Right atrium auricular region (tissue), 2 donors: ENCODE measurements at places on chromosomes 12 and 14. TPM values are rescaled to one million over a fixed set of nuclear protein-coding genes. Genes with fewer than 3 reads are reported as not detected.

GRCh38 chr14:97524589-97525319 is 727.6 kb downstream of the VRK1 start:
- no peak for DNase-seq

GRCh38 chr12:89706986-89707702 is 1.5 kb downstream of the ATP2B1 start:
- no peak for DNase-seq

GRCh38 chr12:109093022-109093918 is at the start of gene ALKBH2:
Gene ALKBH2, minus strand, starts transcription at chr12:109093472. Its CDS starts 686 bp downstream, at chr12:109092786.
- peak; percentile 94 for DNase-seq

The RFX4 gene
- total RNA-seq: not detected

The POTEM gene
- not detected for total RNA-seq
